SIG-M5 (cell line): ENCODE measurements at places on chromosomes 11 and 22.

DNA sequence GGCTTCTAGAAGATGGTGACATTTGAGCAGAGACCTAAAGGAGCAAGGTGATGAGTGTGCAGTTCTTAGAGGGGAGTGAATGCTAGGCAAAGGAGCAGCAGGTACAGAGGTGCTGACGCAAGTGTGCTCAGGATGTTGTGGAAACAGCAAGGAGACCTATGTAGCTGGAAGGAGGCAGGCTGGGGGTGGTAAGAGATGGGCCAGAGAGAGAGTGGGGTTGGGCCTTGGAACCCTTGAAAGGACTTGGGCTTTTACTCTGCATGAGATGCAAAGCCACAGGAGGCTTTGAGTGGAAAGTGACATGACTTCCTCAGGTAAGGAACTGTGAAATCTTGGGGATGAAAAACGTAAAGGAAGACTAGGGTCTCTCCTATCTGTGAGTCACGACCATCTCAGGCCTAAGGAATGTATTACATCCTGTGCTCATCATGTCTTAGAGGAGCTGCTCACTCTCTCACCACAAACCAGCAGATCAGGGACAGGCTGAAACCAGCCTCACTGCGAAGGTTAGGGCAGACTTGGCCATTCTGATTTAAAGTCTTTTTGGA lies 65.4 kb downstream of the MICAL2 start:
- no peak for DNase-seq

- no peak for DNase-seq
These were observed 25.7 kb downstream of the CEP57 start for GRCh38 chr11:95816037-95816436.

- no peak for DNase-seq
These were observed 211.7 kb downstream of the FAM76B start for GRCh38 chr11:95577716-95578460.

GRCh38 chr22:24112188-24112587 lies 69.1 kb upstream of the SUSD2 start:
- DNase-seq = no peak

DNA sequence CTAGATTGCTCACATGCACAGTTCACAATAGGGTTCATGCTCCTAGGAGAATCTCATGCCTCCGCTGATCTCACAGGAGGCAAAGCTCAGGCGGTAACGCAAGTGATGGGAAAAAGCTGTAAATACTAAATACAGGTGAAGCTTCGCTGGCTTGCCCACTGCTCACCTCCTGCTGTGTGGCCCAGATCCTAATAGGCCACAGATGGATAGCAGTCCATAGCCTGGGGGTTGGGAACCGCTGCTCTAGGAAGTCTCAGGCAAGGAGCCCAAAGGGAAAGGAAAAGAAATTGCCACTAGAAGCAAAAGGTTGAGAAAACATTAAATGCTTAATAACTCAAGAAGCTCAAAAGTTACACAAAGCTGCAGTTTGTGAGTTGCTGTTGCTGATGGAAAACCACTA lies 3.2 kb upstream of the TRPC6 start:
- no peak for DNase-seq

- no peak for DNase-seq
These were observed 682.2 kb upstream of the RAG2 start for GRCh38 chr11:37280200-37280599.

DNA sequence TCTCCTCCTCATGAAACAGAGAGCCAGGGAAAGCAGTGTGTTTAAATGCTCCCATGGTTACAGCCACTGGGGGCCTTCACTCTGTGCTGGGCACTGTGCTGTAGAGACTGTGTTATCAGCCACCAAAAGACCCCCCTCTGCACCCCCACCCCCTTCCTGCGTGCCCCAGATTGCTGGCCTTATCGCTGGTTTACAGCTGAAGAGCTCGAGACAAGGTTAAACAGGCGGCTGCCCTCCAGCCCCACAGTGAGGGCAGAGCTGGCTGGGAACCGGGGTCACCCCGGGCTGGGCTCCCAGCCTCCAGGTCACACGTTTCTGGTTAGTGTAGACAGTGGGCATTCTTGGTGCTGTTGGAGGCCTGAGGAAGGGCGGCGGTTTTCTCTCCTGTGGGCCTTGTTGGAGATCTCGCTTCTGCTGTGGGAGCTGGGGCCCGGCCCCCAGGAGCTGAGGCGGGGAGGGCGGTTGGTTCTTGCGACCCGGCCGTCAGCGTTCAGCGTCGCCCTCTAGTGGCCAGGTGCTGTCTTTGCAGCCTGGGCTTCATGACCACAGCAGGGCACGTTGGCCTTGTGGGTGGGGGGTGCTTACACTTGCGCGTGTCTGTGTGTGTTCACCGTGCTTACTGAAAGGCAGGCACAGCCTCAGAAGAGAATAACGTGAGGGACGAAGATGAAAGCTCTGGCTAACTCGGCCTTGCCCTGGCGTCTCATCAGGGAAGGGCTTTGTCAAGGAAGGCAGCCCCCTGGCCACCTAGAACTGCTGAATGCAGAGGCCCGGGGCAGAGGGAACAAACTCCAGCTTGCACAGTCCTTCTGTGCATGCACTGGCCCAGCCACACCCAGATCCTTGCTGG lies 40.8 kb downstream of the TBC1D22A start:
- DNase-seq = no peak

DNA sequence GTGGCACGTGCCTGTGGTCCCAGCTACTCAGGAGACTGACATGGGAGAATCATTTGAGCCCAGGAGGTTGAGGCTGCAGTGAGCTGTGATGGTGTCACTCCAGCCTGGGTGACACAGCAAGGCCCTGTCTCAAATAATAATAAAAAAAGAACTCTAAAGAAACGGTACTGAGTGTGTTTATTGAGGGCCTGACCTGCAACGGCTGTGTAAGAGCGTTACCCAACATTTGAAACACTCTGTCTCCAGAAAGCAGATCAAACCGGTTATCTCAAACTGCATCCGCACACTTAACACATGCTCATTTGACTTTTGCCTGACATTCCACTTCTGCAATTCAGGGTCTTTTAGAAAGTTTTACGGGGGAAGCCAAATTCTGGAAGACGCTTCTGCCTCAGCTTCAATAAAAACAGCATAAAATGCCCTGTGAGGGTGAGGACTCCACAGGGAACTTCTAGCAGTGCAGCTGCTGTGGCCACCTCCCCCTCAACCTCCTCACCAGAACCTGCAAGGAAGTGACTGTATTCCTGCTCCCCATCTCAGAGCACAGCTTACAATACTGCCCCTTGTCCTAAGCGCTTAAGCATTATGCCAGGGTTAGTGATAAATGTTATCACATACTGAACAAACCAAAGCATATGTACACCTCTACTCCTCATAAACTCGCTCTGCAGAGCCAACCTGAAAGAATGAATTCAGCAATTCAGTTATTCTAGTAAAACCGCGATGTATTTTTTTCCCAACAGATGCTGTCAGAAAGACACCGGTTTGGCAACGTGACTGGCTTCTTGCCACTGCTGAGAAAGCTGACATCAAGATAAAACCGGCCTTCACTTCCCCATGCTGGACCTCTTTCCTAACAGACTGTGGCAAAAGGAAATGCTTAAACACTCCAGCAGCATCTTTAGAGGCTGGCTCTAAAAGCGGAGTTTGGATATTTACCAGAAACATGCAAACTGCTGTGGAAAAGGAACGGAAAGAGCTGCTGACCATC lies 52.2 kb downstream of the PRDM10 start:
- peak; percentile 82 for DNase-seq

GRCh38 chr11:695288-695537 lies 191 bp upstream of the DEAF1 start:
- no peak for DNase-seq

DNA sequence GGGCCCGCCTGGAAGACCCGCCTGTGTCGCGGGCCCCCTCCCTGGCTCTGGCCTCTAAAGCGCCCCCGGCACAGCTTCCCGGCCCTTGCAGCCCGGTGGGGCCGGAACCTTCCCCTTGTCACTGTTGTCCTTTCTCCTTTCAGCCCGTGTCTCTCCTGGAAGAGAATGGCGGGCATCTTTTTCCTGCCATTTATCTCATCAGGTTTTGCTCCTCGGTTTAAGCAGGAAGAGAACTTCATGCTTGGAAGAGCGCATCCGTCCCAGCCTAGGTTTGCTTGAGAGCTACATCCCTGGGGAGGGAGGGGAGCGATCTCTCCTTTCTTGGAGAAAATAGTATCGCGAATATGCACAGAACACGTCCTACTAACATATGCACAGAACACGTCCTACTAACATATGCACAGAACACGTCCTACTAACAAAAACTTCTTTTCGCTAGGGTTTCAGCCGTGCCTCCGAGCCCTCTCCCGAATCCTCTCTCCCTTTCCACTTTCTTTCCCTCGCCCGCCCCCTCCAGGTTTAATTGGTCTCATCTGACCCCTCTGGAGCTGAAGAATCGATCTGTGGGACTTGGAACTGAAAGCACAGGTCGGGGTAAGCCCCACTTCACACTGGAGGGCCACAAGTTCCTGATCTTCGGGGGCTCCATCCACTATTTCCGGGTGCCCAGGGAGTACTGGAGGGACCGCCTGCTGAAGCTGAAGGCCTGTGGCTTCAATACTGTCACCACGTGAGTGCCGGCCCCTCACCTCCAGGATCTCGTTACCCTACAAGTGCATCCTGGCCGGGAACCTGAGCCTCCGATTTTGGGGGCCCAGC lies 1.2 kb downstream of the GLB1L3 start:
- no peak for DNase-seq

- DNase-seq = no peak
These were observed 96.9 kb downstream of the PDE2A start for GRCh38 chr11:72577271-72577721.

GRCh38 chr11:6127881-6128280 lies 20.4 kb downstream of the OR56B4 start:
- peak; percentile 11 for DNase-seq

GRCh38 chr22:49236541-49237075 lies 591.1 kb downstream of the BRD1 start:
- DNase-seq = no peak

GRCh38 chr11:849104-849824 lies 6.6 kb downstream of the TSPAN4 start:
- no peak for DNase-seq

DNA sequence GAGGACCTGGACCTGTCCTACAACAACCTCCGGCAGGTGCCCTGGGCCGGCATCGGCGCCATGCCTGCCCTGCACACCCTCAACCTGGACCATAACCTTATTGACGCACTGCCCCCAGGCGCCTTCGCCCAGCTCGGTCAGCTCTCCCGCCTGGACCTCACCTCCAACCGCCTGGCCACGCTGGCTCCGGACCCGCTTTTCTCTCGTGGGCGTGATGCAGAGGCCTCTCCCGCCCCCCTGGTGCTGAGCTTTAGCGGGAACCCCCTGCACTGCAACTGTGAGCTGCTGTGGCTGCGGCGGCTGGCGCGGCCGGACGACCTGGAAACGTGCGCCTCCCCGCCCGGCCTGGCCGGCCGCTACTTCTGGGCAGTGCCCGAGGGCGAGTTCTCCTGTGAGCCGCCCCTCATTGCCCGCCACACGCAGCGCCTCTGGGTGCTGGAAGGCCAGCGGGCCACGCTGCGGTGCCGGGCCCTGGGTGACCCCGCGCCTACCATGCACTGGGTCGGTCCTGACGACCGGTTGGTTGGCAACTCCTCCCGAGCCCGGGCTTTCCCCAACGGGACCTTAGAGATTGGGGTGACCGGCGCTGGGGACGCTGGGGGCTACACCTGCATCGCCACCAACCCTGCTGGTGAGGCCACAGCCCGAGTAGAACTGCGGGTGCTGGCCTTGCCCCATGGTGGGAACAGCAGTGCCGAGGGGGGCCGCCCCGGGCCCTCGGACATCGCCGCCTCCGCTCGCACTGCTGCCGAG lies 1.5 kb downstream of the LRFN4 start:
- DNase-seq = no peak
